ENCODE measurements at places on chromosomes 7 and 10.

- no peak for DNase-seq
Observed at GRCh38 chr10:33120700-33121099, 162.7 kb upstream of the ITGB1 start.

DNA sequence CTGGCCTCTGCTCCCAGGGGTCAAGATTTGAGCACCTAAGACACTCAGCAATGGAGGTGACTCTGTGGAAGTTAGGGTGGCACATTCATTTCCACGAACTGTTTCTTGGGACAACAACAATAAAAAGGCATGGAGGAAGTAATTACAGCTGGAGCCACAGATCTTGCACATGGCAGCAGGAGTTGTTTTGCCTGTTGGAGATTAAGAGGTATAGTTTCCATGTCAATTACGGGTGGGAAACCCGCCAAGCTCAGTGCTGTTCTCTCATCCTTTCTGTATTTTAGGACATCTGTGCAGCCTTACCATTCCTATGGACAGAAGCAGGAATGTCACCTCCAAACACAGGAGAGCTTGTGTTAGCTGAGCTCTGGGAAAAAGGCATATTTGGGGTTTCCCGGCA is 201.2 kb downstream of the SNX10 start:
- DNase-seq = peak; percentile 54

GRCh38 chr7:142760071-142760642 is 10.6 kb upstream of the PRSS2 start:
- no peak for DNase-seq

- DNase-seq = no peak
Observed at GRCh38 chr7:21580073-21580521, 37.3 kb downstream of the DNAH11 start.

- DNase-seq = no peak
Observed at GRCh38 chr7:139718141-139718540, 59.7 kb downstream of the HIPK2 start.

DNA sequence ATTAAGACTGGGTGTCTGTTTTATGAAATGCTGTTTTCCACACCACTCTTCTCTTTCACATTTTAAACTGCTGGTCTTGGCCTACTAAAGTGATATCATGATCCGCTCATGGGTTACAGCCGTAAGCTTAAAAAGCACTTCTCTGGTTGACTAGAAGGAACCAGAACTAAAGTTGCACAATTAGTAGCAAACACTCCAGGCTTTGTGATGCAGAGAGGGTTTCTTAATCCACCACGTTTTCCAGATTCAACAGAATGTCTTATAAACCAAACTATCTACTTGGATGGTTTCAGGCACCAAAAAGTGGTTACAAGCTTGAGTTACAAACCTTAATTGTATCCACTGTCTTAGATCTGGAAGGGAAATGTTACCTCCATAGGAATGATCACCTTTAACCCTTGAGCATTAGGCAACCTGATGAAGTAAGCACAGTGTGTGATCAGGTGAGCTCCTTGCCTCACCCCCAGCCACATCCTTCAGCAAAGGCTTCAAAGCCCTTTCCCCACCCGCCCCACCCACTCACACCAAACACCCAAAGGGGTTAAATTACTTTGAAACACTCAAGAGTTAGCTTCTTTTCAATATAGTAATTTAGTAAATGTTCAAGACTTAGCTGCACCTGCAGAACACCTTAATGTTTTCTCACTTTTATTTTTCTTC is 3.5 kb downstream of the ELMO1 start:
- no peak for DNase-seq

- DNase-seq = peak; percentile 98
Observed at GRCh38 chr7:64794171-64794844, at the start of gene ZNF138. Gene ZNF138, plus strand, starts transcription at chr7:64794428. Its CDS starts 141 bp downstream, at chr7:64794569.

DNA sequence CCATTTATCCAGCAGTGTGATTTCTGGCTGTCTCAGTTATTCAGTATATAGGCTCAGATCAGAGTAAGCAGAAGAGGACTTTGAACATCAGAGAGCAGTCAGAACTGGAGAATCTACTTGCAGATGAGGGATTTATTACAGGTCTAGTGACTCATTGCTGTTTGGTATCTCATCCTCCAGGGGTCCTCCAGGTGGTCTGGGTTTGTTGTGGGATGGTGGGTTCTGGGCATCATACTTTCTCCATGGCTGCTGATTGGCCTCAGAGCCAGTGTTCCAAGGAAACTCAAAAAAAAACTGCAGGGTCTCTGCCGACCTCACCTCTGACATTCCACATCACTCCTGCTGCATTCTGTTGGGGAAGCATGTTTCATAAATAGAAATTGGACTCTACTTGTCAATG is 214.8 kb downstream of the CNTNAP2 start:
- DNase-seq = no peak

GRCh38 chr10:80173466-80173865 is 31.9 kb downstream of the ANXA11 start:
- DNase-seq = peak; percentile 81

DNA sequence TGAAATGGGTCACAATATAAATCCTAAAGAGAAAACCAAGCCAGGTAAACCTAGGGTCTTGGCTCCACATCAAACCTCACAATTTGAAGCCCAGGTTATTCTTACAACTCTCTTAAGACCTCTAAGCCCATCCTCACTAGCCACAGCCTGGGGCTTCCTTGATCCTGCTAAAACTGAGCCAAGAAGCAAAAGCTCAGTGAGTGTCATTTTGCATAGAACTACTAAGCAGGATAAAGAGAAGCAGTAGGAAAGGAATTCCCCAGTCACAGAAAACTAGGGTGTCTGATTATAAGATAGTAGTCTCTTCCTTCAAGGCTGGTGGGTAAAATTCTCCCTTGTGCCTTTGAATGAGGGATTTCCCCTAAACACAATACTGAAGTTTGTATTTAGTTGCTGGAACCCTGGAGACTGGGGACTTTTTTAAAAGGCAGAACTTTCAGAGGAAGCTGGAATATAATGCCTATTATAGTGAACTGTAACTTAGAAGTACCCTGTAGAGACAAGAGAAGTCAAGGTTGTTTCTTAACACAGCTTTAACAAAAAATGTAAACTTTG is 196.6 kb upstream of the KIAA1217 start:
- no peak for DNase-seq

Measured in NCI-H2081 (cell line).